ENCODE measurements at places on chromosomes 4 and X.

- no peak for DNase-seq
Measured at GRCh38 chrX:71543316-71543715, 10.4 kb downstream of the OGT start.

- no peak for DNase-seq
Measured at GRCh38 chr4:121861426-121861825, 8.8 kb downstream of the BBS7 start.

DNA sequence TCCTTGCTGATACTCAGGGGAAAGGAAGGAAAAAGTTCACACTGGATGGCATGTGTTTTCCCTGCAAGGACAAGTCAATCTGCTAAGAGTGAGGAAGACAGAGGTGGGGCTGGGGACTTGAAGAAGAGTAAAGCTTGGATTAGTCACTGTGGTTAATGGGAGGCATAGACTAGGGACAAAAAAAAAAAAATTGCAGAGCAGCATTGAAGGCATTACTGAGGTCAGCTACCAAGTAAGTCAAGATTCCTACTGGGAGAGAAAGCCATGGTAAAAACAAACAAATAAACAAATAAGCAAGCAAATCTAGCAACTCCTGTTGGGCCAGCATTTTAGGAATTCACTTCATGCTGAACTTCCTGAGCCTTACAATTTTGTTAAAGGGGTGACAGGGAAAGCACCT is 58.2 kb upstream of the GPC4 start:
- DNase-seq = no peak

DNA sequence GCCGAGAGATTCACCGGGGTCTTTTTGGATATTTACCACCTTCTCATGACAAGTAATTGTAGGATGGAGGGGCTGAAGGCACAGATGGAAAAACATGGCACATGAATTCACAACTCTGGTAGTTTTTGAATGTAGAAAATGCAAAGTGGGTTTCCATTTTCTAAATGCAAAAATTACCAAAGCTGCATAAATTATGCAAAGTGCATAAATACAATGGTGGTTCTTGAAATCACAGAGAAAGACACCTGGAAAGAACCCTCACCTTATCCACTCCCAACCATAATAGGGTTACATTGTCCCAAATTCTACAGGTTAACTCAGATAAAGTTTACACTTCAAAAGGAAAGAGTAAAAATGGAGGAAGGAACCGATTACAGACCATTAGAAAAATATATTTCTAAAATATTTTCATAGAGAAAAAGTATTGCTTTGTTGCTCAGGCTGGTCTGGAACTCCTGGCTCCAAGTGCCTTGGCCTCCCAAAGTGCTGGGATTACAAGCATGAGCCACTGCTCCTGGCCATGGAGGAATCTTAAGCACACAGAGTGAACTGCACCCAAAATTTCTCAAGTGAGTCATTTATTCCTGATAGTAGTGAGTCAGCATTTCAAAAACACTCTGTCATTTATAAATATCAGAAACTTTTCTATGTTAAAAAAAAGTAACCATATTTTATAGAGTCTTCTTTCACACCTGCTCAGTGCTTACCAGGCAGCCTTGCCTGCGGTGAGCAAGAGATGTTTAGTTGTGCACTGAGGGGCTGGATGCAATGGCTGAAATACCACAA is 101.4 kb downstream of the FIP1L1 start:
- DNase-seq = no peak

DNA sequence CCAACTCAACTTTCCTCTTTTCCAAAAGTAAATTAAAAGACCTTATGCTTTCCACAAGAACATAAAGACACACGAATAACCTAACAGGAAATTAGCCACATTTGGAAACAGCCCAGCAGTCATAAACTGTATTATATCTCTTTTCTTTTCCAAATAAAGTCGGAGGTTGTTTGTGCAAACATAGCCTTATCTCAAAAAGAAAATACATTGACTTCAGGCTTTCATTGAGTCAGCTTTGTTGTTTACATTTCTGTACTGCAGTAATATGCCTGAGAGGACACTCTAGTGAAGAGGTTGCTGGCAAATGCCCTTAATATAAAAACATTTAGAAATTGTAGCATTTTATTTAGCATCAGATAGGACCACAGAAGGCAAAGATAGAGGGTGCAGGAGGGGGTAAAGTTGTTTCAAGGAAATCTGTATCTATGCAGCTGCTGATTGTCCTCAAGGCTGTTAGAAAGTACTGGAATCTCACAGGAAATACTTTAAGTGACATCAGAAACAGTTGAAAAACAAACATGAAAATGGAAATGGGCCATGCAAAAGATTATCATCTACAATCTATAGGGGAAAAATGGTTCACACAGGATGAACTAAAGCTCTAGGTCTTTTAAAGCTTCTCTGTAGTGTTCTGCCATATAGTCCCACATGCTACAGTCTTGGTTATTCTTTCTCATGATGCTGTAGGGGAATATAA is 14.5 kb downstream of the LNX1 start:
- DNase-seq = no peak

DNA sequence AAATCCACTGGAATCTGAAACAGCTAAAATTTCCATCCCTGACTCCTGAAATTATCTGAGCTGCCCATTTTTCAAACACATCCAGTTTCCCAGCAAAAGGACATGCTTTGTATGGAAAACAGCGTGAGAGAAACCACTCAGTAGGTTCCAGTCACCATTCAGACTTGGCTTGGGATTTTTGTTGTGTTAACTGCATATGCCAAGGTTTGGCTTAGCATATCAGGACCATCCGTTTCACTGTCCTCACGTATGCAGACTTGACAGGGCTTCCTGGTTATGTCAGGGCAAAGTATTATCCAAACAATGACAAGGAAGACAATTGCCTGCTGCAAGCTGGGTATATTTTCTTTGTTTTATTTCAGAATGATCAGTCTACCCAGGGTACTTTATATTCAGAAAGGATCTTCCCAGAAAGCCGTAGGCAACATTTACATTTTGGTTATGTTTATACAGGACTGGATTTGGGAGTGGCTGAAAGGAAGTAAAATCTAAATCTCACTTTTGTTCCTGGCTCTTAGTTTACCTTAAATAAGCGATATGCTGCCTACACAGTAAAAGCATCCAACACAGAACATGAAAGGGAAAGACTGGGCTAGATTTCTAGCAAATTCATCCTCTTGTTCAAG is 41.3 kb upstream of the CCKAR start:
- DNase-seq = no peak

DNA sequence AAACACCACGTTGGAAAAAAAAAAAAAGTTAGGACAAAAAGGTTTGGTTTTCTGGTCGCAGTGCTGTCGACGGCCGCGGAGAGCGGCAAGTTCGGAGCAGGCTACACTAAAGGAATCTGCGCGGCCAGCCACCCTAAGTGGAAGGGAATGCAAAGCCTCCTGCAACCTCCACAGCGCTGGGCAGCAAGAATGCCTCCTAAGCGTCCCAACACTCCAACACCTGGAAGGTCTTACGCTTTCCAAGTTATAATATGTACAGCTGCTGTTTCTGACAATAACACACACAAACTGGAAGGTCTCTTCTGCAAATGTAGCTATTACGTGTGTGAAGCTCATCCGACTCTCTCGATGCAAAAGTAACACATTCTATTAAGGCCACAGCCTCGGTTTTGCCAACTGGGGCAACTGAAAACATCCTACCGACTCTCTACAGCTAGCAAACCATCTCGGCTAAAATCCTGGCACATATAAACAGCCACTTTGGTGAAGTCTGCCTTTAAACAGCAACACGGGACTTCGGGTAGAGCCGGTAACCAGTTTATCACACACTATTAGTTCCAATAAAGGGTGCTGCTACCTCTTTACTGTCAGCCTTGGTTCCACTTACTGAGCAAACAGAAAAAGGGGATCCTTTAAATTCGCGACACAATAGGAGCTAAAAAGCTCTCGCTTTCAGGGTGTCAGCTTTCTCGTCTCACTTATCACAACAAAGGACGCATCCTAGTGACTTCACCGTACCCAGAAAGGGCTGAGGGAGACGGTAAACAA is 895 bp downstream of the SMIM14 start:
- no peak for DNase-seq

- no peak for DNase-seq
Measured at GRCh38 chr4:3392321-3392720, 49.4 kb upstream of the HGFAC start.

DNA sequence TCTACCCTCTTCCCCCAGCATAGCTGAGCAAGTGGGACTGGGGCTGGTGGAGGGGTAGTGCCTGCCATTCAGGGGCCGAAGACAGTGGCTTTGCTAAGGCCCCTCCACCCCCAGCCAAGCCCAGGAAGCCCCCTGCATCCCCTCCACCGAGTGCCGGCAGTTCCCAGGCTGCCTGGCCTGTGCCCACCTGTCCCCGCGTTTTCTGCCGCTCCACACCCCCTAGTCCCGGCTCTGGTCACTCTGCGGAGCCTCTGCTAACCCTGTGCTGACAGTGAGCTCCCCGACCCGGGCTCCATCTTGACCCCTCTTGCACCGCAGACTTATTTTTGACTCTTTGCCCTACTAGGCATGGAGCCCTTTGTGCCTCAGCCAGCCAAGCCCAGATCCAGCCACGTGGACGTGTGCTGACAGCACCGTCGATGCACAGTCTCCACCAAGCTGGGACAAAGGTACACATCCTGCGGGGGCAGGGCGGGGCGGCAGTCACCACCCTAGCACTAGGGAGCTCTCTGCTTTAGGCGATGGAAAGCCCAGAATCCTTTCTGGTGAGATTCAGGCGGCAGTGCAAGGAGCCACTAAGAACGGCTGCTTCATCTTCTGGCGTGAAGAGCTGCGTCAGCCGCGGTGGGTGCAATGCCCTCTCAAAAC is 96.6 kb downstream of the PHKA2 start:
- DNase-seq = no peak

DNA sequence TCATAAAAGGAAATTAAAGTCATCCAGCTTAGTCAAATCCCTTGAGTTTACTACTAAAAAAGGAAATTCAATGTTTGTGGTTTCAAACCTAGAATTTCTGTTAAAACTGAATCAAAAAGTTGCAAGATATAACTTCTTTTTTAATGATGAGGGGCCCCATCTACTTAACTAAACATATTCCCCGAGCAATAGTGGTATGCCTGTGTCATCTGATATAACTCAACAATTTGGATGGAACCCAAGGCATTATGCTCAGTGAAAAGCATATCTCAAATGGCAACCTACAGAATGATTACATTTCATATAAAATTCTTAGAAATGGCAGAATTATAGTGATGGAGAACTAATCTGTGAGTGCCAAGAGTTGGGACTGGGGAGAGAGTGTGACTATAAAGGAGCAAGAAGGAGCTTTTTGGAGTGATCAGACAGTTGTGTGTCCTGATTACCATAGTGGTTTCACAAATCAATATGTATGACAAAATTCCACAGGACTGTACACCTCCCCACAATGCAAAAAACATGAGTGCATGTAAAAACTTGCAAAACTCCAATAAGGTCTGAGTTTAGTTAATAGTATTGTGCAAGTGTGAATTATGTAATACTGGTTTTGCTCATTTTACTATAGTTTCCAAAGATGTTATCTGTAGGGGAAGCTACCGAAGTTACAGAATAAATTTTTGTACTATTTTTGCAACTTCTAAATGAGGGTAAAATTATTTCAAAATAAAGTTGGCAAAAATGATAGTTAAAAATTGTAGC is 323.2 kb downstream of the ARHGAP24 start:
- no peak for DNase-seq

- DNase-seq = no peak
Measured at GRCh38 chrX:10172877-10173276, 16.1 kb downstream of the CLCN4 start.

DNA sequence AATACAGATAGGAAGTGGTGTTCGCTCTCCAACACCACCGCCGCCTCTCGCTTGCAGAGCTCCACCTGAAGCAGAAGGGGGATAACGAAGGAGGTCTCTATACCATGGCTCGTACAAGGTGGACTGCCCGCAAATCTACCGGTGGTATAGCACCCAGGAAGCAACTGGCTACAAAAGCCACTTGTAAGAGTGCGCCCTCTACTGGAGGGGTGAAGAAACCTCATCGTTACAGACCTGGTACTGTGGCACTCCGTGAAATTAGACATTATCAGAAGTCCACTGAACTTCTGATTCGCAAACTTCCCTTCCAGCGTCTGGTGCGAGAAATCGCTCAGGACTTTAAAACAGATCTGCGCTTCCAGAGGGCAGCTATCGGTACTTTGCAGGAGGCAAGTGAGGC is 5.2 kb upstream of the BMP15 start:
- DNase-seq = no peak

GRCh38 chr4:7195546-7196287 is 3.4 kb downstream of the SORCS2 start:
- DNase-seq = no peak

GRCh38 chr4:177687117-177687516 is 244.9 kb upstream of the AGA start:
- DNase-seq = no peak

GRCh38 chr4:6027392-6027791 is 9.2 kb upstream of the C4orf50 start:
- no peak for DNase-seq

- DNase-seq = no peak
Measured at GRCh38 chrX:53048169-53049126, at the start of gene GPR173. Gene GPR173, plus strand, starts transcription at chrX:53048789. Its CDS starts 27,833 bp downstream, at chrX:53076622.

DNA sequence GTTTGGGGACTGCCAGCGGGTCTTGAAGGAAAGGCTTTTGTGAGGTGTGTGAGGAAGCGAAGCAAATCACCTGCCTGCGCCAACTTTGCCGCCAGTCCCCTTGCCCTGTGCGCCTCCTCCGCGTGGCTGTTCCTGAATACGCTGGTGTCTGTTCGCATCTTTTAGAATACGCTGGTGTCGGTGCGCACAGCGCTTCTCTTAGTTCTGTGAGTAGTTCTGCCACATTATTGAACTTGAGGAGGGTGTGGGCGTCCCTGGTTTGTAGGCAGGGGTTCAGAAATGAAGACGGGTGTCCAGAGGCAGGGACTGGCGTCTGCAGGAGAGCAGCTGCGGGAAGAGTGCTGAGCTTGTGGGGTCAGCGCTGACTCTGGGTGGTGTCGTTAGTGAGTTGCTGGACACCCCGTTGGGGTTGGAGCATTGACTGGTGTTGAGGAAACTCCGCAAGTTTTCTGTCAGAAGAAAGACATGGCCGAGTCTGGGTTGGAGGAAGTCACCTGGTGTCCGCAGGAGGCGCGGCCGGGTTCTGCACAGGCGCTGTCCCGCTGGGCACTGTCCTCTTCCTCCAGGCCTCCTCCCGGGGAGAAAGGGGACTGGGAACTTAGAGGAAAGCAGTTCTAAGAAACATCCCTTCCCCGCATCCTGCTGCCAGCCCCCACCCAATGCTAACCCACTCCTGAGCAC is 930 bp downstream of the ZNF718 start:
- DNase-seq = peak; percentile 24

- DNase-seq = no peak
Measured at GRCh38 chr4:65083076-65083475, 587.2 kb downstream of the EPHA5 start.

- no peak for DNase-seq
Measured at GRCh38 chr4:15550491-15550890, 80.8 kb downstream of the CC2D2A start.

GRCh38 chr4:184752496-184753275 is 18.8 kb upstream of the CENPU start:
- DNase-seq = no peak

DNA sequence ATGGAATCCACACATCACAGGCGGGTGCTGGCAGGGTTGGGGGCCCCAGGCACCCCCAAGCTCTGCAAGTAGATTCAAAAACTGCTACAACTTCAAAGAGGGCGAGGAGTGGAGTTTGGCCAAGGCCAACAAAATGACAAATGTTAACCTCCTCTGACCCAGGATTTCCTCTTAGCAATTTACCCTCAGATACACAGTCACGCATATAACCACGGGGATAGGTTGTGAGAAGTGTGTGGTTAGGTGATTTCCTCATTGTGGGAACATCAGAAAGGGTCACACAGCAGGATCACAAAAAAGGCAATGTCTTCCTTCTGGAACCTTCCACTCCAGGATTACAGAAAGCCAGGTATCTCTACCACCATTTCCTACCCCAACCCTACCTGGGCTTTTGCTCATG is 62.4 kb downstream of the C4orf50 start:
- DNase-seq = no peak

Data from effector CD4-positive, alpha-beta T cell (primary cell).